Stimulated activated CD4-positive, alpha-beta T cell treated with anti-CD3 and anti-CD28 coated beads, Interleukin-4, amount 100 ng/mL, for 48 hours (primary cell): ENCODE measurements at places on chromosomes 2 and 18.
A peak's percentile ranks its signal among the peaks of the same experiment; 100 is the strongest.

DNA sequence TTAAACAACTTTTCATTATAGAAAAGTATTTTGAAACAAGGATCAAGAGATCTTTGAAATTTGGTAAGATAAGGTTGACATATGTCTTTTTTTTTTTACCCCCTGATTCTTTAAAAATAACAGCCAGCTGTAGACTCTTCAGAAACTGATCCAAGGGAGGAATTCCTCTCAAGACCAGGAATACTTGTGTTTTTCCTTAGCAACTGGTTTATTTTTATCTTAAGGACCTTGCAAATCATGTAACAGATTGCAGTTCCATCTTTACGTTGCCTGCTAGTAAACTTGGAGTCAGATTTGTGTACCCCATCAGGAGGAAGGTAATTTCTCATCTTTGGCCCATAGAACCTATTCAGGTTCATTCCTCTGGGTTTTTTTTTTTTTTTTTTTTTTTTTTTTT, 71.6 kb downstream of the BOLA3 start:
- DNase-seq: no peak

DNA sequence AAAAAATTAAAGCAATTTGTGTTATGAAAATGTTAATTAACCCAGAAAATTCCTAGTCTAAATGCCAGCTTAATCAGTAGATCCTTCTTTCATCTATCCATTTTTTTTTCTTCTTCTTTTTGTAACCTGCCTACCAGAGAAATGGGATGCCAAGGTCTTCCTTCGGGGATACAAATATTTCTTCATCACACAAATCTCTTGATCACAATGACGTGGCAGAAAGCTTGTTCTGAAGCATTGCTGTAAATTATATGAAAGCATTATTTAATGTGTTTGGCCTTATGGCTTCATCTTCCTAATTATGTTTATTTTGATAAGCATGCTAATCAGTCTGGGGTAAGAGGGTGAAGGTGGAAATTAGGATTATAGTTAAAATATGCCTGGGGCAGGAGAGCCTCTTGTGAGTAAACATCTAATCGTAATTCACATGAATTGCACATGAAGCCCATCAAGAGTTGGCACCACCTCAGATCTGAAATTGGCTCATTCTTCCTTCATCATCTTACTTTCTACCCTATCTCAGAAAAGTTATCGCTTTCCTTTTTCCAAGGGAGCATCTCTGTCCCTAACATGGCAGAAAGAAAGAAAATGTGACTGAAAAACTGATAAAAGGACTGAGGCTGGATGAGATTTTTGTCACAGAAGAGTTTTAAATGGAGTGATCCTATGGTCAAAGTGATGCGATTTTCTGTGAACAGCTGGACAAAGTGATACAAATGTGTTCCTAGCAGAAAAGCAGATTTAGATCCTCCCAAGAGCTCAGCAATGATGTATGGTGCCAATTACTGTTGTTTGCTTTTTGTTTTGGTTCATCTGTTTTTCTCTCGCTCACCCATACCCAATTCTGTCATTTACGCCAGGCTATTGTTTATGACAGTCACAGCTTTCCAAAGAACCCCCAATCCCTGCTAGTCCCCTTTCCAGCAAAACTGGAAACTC, 76.9 kb upstream of the PMAIP1 start:
- no peak for DNase-seq

GRCh38 chr2:170276925-170277629, 99.1 kb downstream of the MYO3B start:
- no peak for DNase-seq

- no peak for DNase-seq
Observed at GRCh38 chr2:197158591-197159550, 151.7 kb downstream of the ANKRD44 start.

- DNase-seq: no peak
Observed at GRCh38 chr2:155456222-155456621, 757.7 kb downstream of the KCNJ3 start.

DNA sequence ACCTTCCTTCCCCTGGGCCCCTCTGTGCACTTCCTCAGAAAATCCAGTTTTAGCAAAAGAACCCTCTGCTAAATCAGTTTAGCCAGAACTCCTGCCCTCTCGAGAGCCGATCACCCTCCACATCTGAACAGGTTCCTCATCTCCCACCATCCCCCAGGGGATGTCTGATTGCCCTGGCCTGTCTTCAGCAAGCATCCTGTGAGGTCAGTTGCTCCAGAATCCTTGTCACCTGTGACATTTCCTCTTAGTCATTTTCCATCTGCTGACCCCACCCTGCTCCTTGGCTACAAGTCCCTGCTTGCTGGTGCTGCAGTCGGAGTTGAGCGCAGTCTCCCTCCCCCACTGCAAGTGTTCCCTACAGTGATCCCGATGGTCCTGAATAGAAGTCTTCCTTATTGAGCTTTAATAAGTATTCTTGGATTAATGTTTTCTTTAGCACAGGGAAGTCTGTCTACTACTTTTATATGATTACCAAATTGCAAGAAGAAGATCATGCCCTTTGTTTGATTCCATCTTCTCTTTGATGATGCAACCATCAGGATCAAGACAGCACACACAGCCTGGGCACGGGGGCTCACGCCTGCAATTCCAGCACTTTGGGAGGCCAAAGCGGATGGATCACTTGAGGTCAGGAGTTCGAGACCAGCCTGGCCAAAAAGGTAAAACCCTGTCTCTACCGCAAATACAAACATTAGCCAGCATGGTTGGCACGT, 30.9 kb upstream of the UBE2F start:
- no peak for DNase-seq

GRCh38 chr2:71689393-71689792, 236.0 kb downstream of the DYSF start:
- DNase-seq: no peak

DNA sequence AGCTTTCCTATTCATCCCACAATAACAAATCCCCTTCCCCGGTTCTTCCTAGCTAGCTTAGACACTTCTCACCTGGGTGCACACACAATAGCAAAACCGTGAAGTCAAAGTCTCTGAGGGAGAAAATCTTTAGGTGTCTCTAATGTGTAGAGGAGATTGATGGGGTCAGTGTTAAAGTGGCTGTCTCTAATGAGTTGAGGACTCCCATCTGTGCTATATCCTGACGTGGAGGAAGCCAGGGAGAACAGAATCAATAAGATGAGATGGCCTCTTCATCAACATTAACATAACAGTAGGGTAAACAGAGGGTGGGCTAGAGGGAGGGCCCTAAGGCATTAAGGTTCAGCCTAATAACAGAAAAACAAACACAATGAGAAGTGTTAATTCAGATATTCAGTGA, 120.4 kb downstream of the SLC5A7 start:
- DNase-seq: no peak

DNA sequence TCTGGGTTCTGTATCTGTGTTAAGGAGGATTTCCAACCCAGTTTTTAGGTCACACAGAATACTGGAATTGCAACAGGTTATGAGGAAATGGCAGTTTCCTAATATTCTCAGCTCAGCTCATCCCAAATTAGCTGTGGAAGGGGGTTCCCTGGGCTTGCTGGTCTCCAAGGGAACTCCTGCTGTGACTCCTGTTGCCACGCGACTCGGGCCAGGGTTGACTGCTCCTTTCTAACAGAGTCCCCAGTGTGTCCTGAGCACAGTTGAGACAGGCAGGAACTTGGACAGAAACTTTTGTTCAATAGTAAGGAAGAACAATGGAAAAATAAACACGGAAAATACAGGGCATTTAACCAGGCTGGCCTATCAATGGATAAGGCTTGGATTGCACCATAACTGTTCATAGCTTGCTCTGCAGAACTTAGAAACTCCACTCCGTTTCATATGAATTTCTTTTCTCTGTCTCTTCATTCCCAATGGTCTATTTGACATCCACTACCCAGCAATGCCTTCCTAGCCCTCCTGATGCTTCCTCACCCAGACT, 3.8 kb upstream of the ROCK2 start:
- DNase-seq: no peak

DNA sequence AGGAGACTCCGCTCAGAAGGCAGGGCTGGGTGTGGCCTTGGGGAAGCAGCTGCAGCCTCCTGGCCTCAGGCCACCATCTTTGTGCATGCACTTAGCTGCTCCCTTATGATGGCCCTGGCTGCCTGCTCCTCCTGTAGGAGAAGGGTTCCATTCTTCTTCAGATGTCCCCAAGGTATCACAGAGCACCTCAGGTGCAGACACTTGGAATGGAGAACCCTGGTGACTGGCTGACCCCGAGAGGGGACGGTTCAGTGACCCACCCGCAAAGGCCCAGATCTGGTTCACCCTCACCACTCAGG, 9.6 kb downstream of the GPAT2 start:
- no peak for DNase-seq

GRCh38 chr2:30252723-30253701, 21.7 kb downstream of the LBH start:
- peak; percentile 42 for DNase-seq

GRCh38 chr2:157760949-157761348, 115.2 kb downstream of the ACVR1 start:
- DNase-seq: no peak

- DNase-seq: no peak
Observed at GRCh38 chr2:109607766-109608165, 6.0 kb downstream of the SEPTIN10 start.

- DNase-seq: no peak
Observed at GRCh38 chr2:42523341-42523740, 29.6 kb upstream of the KCNG3 start.

- no peak for DNase-seq
Observed at GRCh38 chr2:61898810-61899209, 6.7 kb upstream of the COMMD1 start.

GRCh38 chr18:21194871-21195771, 46.9 kb upstream of the GREB1L start:
- no peak for DNase-seq

- no peak for DNase-seq
Observed at GRCh38 chr2:198483051-198483450, 678.7 kb downstream of the PLCL1 start.

DNA sequence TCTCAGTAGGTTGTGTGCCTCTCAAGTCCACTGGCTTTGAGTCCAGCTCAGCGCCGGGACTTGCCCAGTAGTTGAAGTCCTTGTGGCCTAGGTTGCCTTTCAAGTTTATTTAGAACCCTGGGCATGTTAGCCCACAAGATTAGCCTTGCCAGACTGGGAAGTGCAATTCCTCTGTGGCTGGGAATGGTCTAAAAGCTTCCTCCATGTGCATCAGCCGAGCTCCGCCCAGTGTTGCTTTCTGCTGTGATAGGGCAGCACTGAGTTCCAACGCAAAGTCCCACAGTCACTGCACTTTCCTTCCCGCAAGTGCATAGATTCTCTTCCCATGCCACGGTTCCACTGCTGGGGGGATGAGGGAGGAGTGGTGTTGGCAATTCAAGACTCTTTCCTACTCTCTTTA, 308.9 kb upstream of the THUMPD2 start:
- DNase-seq: no peak

- no peak for DNase-seq
Observed at GRCh38 chr18:28365411-28365831, 188.5 kb upstream of the CDH2 start.

- no peak for DNase-seq
Observed at GRCh38 chr2:240325016-240326007, 110.2 kb upstream of the GPC1 start.

DNA sequence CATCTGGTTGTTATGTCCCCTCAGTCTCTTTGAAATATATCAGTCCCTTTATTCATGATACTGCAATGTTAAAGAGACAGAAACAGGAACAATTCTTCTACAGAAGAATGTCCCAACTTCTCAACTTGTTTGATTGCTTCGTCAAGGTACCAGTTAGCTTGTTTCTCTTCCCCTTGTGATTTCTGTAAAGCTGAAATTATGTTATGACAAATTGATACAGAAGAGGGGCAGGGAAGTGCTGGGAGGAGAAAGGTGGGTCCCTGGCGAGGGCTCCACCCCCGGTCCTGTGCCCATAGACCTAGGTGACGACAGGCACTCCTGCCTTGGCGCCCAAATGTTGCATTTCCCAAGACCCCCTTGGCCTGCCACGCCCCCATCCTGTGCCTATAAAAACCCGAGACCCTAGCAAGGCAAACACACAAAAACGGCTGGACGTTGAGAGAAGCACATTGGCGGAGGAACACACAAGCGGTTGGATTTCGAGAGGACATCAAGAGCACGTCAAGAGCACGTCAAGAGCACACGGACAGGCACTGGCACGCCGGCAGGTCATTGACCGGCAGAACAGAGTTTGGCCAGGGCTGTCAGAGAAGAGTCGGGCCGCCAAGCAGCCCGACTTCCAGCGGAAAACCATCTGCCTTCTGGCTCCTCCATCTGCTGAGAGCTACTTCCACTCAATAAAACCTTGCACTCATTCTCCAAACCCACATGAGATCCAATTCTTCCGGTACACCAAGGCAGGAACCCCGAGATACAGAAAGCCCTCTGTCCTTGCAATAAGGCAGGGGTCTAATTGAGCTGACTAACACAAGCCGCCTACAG, 11.5 kb upstream of the RTN4 start:
- no peak for DNase-seq

- no peak for DNase-seq
Observed at GRCh38 chr2:20291106-20291564, 59.5 kb downstream of the PUM2 start.

DNA sequence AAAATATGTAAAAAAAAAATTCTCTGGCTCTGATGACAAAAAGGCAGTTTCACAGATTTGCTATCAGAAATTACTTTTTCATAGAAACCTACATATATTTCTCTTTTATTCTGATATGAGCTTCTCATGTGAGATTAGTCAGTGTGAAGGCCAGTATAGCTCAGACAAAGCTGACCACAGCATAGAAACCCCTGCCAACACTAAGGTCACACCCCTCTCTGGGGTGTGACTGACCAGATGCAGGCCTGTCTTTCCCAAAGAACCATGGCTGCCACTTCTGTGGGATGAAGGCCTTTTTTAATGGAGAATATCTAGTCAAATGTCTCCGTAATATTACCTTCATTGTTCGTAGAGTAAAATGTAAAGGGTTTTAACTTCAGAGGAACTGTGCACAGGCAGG, 330.3 kb upstream of the KCNJ3 start:
- DNase-seq: no peak

- no peak for DNase-seq
Observed at GRCh38 chr2:115036818-115037217, 594.4 kb downstream of the DPP10 start.

DNA sequence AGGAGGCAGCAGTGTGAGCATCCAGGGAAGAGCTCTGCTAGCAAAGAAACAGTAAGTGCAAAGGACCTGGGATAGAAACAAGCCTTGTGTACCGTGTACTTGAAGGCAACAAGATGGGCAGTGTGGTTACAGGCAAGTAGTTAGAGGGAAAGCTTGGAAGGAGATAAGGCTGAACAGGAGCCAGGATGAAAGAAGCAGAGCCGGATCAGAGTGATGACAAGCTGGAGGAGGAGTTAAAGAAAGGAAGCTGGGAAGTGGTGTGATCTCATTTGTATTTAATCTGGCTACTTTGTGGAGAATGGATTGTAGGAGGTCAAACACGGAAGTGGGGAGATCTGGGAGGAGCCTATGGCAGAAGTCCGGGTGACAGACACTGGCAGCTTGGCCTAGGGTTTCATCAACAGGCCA, 44.7 kb upstream of the VPS54 start:
- no peak for DNase-seq

DNA sequence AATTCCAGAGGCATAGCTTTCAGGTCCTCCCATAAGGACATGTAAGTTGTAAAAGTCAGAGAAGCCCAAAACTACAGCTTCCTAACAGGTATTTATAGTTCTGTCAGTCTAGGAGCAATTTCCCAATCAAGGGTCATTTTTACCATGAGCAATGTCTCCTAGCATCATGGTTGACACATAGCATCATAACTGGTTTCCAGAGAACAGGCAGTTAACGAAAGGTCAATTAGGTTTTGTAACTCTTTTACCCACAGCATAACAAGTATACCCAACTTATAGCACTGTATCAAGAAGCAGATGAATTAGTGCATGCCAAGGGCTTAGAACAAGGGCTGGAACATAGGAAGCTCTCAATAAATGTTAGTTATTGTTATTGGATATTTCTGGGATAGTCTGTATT, 110.1 kb downstream of the MREG start:
- DNase-seq: no peak
